Progenitor cell of endocrine pancreas (in vitro differentiated cells): ENCODE measurements at places on chromosomes 6 and 20. TPM values are rescaled to one million over a fixed set of nuclear protein-coding genes. Genes with fewer than 3 reads are reported as not detected.

DNA sequence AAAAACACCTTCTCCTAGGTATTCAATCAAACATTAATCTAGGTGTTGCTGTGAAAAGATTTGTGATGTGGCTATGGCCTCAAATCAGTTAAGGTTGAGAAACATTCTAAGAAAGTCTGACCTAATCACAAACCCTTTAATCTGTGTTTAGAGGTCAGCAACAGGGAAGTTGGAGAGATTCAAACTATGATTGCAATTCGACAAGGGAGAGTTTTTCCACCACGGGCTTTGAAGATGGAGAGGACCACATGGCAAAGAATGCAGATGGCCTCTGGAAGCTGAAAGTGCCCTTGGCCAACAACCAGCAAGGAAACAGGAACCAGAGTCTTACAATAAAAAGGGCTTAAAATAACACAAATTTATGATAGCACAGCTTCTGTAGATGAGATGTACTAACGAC, 29.6 kb upstream of the LGSN start:
- H3K36me3 ChIP-seq, result no peaks in the 10 kb centered on the region
- no peak overlapping the region for H3K27ac ChIP-seq
- H3K27me3 ChIP-seq, result no peaks in the 10 kb centered on the region
- H3K4me1 ChIP-seq, result peaks cover 29% of the 10 kb centered on the region

- peaks cover 24% of the 10 kb centered on the region for H3K4me1 ChIP-seq
- H3K4me3 ChIP-seq, result no peak overlapping the region
- no peak for DNase-seq
- H3K27me3 ChIP-seq, result peaks cover 14% of the 10 kb centered on the region
- H3K27ac ChIP-seq, result no peak overlapping the region
- no peaks in the 10 kb centered on the region for H3K36me3 ChIP-seq
These were observed 423.2 kb upstream of the JARID2 start for GRCh38 chr6:14822679-14823078.

DNA sequence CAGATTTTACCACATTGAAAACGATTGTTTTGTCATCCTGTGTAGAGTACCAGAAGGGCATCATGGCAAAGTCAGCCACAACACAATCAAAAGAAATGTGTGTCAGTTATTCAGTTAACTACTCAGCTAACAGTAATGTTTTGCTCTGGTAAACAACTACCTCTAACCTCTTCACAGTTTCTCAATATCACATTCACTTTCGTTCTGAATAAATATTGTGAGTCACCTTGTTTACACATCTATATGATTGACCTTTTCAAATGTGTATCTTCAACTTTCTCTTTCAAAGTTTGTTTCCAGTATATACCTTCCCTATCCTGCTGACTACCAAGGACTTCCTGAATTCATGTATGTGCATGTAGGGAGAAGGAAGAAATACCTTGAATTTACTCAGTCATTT, 216.6 kb upstream of the UFL1 start:
- no peaks in the 10 kb centered on the region for H3K27me3 ChIP-seq
- peaks cover 37% of the 10 kb centered on the region for H3K4me1 ChIP-seq
- H3K36me3 ChIP-seq, result peaks cover 3% of the 10 kb centered on the region
- no peak overlapping the region for H3K4me3 ChIP-seq
- no peak overlapping the region for H3K27ac ChIP-seq

DNA sequence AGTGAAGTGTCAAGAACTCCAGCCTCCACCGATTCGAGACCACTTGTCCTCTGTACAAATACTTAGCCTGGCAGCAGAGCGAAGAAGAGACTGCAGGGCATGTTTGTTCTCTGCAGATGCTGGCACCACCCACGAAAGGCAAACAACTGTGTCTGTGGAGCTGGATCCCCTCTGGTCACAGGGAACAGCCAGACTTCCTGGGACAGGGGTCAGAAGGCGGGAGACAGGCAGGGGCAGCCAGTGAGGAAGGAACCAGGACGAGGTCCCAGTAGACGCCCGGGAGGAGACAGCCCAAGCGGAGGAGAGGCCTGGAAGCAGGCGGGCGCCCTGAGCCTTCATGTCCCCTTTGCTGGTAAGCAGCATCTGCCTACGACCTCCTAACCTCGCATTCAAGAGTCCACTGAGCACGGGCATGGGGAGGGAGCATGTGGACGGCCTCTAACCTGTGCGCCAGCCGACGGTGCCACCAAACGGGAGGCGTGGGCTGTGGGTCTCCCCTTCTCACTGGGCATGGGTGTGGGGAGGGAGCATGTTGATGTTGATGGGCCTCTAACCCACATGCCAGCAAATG, 265.5 kb downstream of the DLL1 start:
- H3K36me3 ChIP-seq, result no peaks in the 10 kb centered on the region
- no peak overlapping the region for H3K4me3 ChIP-seq
- peaks cover 10% of the 10 kb centered on the region for H3K27me3 ChIP-seq
- no peaks in the 10 kb centered on the region for H3K4me1 ChIP-seq
- DNase-seq, result no peak

- no peak for DNase-seq
- peaks cover 5% of the 10 kb centered on the region for H3K4me1 ChIP-seq
- no peaks in the 10 kb centered on the region for H3K36me3 ChIP-seq
- H3K27me3 ChIP-seq, result peaks cover 8% of the 10 kb centered on the region
- no peak overlapping the region for H3K27ac ChIP-seq
These were observed 337.0 kb downstream of the CDH26 start for GRCh38 chr20:60295214-60295613.

GRCh38 chr20:25296094-25297093, 48.5 kb downstream of the PYGB start:
- no peak for DNase-seq
- H3K4me3 ChIP-seq, result no peak overlapping the region
- no peaks in the 10 kb centered on the region for H3K4me1 ChIP-seq
- H3K36me3 ChIP-seq, result peaks cover 9% of the 10 kb centered on the region
- H3K27ac ChIP-seq, result no peak overlapping the region
- H3K27me3 ChIP-seq, result no peaks in the 10 kb centered on the region

DNA sequence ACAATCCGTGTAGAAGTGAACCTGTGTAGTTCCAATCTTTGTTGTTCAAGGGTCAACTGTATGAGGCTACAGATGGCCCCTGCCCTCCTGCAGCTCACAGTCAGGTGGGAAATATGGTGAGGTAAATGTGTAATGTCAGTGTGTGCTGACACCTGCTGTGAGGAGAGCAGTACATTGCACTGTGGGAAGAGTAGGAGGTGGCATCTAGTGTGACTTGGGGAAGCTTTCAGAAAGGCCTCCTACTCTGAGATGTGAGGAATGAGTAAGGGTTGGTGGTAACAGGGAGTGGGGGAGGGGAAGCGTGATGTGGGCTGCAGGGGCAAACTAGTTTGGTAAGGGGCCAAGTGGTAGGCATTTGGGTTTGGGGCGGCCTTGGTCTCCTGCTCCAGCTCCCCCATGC, 188.8 kb downstream of the FARS2 start:
- DNase-seq, result no peak
- no peaks in the 10 kb centered on the region for H3K4me1 ChIP-seq
- no peaks in the 10 kb centered on the region for H3K27me3 ChIP-seq
- H3K36me3 ChIP-seq, result no peaks in the 10 kb centered on the region

DNA sequence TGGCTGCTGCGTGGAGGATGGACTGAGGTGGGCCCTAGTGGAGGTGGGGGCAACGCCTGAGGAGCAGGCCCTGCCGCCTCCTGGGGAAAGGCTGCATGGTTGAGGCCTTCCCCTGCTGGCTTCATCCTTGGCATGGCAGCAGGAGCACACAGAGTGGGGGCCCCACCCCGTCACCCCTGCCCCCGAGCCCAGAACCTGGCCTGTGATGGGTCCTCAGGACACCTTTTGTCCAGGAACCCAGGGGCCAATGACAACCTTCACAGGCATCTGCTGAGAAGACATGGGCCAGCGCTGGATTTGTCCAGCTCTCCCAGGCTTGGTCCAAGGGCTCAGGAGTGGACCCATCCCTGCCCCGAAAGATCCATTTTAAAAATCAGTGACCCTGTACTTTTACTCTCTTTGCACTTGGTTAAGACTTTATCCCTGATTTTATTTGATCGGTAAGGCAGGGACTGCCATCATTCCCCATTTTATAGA, 575 bp upstream of the SLC17A9 start:
- no peak for DNase-seq
- H3K36me3 ChIP-seq, result peaks cover 10% of the 10 kb centered on the region
- H3K27ac ChIP-seq, result no peak overlapping the region
- H3K4me3 ChIP-seq, result no peak overlapping the region

GRCh38 chr20:36506253-36506652, 35.1 kb upstream of the MYL9 start:
- no peaks in the 10 kb centered on the region for H3K4me1 ChIP-seq
- H3K4me3 ChIP-seq, result no peak overlapping the region
- H3K27ac ChIP-seq, result no peak overlapping the region
- DNase-seq, result no peak
- peaks cover 13% of the 10 kb centered on the region for H3K36me3 ChIP-seq

CNBD2 gene
- total RNA-seq, result 3.6 and 4.0 TPM in 2 replicates

SYNGAP1 gene
- total RNA-seq, result 59.9 and 60.3 TPM in 2 replicates

ADGRF5 gene
- total RNA-seq, result 0.04 TPM in 1 of 2 replicates, not detected in the other

GMPR gene
- 0.50 and 1.3 TPM in 2 replicates for total RNA-seq

SYCP2L gene
- 11.8 and 16.8 TPM in 2 replicates for total RNA-seq

STMND1 gene
- 0.13 and 0.22 TPM in 2 replicates for total RNA-seq

CALHM6 gene
- 0.75 and 1.2 TPM in 2 replicates for total RNA-seq
